ENCODE measurements at places on chromosomes 12 and 14.

- DNase-seq = no peak
Observed at GRCh38 chr14:51396222-51396815, 156.3 kb downstream of the TMX1 start.

- no peak for DNase-seq
Observed at GRCh38 chr12:92717202-92717601, 14.4 kb downstream of the PLEKHG7 start.

DNA sequence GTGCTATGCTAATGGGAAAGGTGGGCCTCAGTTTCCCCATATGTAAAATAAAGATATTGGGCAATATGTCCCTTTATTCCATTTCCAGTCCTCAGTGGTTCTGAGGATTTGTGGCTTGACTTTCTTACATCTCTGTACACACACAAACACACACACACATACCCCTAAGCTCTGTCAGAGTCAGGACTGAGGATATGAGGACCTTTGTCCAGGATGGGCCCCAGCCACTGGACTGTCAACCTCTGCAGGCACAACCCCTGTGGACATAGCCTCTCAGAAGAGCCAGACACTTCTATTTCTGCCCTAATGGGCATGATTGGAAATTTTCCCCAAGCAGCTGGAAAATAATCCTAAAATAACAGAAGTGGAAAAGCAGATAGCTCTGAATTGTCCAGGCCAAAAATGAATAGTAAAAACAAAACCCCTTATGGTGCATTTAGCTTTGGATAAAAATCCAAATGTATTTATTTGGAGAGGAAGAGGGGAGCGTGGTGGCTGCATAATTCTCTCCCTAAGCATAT, 50.2 kb downstream of the RIN3 start:
- no peak for DNase-seq

- DNase-seq = no peak
Observed at GRCh38 chr12:1927751-1928351, 9.4 kb upstream of the CACNA2D4 start.

GRCh38 chr12:81203671-81204204, 125.9 kb downstream of the ACSS3 start:
- DNase-seq = no peak

DNA sequence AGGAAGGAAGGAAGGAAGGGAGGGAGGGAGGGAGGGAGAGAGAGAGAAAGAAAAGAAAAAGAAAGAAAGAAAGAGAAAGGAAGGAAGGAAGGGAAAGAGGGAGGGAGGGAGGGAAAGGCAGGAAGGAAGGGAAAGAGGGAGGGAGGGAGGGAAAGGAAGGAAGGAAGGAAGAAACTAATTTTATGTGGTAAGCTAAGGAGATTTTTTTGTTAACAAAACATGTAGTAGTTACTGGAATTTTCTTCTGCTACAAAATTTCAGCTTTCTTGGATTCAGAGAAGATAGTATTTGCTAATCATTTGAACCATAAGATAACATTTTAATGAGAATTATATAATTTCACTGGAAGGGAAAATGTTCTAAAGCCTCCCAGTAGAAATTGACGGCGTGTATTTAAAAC, 437.8 kb upstream of the DCN start:
- no peak for DNase-seq

DNA sequence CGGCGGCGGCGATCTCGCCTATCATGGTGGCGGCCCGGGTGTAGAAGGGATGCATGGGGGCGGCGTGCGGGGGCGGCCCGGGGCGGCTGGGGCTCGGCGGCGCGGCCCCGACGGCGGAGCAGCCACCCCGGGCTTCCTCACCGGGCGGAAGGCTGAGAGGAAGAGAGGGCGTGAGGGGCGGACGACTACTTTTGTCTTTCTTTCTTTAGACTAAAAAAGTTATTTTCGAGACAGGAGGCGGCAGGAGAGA, 240 bp downstream of the BTG1 start:
- no peak for DNase-seq

DNA sequence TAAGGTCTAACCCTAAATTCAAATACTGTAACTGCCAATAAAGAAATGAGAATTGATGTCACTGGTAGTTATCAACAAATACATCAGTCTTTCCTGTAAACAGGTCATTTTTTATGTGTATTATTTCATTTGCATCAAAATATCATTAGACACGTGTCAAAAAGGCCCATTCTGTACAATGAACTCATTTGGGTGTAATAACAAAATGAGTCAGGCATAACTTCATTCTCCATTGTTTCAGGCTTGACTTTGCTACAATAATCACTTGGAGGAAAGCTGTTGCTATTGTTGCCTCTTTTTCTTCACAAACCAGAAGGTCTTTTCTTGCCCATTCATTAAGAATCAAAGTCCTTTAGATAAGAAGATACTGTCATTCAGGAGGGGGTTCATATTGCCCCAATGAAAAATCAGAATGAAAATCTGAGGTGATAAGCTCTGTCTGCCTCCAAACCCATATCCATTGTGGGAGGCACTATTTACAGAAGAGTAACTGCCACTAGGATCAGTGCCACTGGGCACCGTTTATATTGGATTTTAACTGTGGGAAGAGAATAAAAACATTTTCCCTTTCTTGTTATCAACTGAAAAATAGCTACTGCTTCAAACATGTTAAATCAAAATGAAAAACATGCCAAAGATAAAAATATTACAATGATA, 10.1 kb downstream of the ENTPD5 start:
- no peak for DNase-seq

DNA sequence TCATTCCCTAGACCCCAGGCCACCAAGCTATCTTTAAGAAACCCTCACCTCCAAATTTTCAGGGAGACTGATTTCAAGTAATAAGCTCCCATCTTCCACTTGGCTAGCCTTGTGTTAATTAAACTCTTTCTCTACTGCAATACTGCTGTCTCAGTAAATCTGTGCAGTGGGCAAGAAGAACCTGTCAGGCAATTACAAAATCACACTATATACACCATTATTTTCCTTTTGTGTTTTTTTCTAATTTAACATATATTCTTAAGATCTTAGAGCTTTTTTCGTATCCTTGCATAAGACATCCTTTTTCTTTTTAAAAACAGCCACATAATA, 7.7 kb upstream of the GOLGA5 start:
- no peak for DNase-seq

- DNase-seq = peak; percentile 16
Observed at GRCh38 chr14:67666750-67667449, 7.5 kb downstream of the VTI1B start.

GRCh38 chr14:58738876-58739275, 101.1 kb downstream of the DACT1 start:
- DNase-seq = no peak

DNA sequence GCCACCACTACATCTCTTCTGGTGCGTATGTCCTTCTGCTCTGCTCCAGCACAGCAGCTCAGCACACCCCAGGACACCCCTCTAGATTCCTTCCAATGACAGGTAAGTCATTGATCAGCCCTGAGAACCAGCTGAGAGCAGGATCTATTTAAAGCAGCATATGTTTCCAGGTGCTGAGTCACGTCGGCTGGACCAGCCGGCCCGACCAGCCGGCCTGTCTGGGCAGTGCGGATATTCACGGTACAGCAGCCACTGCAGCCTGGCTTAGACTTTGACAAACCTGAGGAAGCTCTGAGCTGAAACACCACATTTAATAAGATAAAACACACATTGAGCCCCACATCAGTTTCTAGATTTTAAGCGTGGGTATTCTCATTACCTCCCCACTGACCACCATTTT, 31.8 kb upstream of the RPH3A start:
- no peak for DNase-seq

DNA sequence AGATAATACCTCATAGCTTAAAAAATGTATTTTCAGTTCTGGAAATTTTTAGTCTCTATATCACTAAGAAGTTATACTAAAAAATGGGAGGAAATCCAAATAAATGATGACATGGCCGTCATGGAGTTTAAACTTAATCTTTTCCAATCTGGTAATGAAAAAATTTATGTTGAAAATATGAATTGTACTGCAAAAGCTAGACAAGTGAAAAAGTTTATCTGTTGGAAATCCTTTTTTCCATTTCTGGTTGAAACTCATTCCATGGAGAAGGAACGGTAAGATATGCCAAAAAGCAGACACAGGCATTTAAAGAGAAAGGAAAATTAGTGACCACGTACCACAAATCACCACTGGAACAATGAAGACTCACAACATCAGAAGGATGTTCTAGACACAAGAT, 314.2 kb upstream of the PRICKLE1 start:
- no peak for DNase-seq

DNA sequence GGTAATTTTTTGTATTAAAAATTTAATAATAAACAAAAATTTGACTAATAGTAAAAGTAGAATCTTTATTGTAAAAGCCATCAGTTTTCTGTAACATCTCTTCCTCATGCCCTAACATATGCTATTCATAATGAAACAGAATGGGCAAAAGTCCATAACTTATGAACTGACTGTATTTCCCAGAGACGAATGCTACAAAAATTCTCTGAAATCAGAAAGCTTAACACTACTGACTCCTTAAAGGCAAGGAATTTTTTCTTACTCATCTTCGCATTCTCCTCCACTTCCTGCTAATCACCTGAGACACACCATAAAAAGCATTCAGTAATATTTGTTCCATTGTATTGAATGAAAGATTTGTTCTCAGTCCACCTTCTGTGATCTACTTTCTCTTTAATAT, 17.6 kb downstream of the MON2 start:
- DNase-seq = no peak

DNA sequence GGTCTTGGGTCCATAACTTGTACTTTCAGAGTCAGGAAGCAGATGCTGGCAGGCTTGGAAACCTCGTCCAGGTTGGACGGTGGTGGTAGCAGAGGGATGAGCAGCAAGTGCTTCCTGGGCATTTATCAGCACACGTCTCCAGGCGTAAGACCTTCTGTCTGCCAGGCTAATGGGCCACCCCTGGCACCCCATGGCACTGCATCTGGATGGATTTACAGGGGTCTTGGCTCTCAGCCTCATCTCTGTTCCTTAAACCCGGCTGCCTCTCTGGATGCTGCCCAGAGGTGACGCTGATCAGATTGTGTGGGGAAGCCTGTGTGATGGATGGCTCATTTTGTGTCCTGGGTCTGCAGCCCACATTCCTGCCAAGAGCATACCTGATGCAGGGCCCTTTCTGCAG, 145.1 kb downstream of the TSPAN9 start:
- no peak for DNase-seq

- DNase-seq = no peak
Observed at GRCh38 chr14:94560751-94561655, at the start of gene SERPINA4. TSS of gene SERPINA4 (plus strand) at chr14:94561442. CDS start at chr14:94563483, 2,041 bp downstream.
